ENCODE measurements at places on chromosomes 3 and 15. TPM values are rescaled to one million over a fixed set of nuclear protein-coding genes. Genes with fewer than 3 reads are reported as not detected.

TNFSF10 gene
- 41.0 TPM for total RNA-seq

ETV5 gene
- 39.6 TPM for total RNA-seq

MYH15 gene
- 1.1 TPM for total RNA-seq

ARGFX gene
- total RNA-seq: not detected

TMOD3 gene
- total RNA-seq: 81.6 TPM

TGM4 gene
- not detected for total RNA-seq

ISL2 gene
- total RNA-seq: 0.34 TPM

SFMBT1 gene
- total RNA-seq: 12.8 TPM

GPX1 gene
- 174 TPM for total RNA-seq

CCR9 gene
- not detected for total RNA-seq

TAMM41 gene
- 14.6 TPM for total RNA-seq

XCR1 gene
- not detected for total RNA-seq

ANKRD63 gene
- not detected for total RNA-seq

SPATA12 gene
- total RNA-seq: 0.43 TPM

EPHB1 gene
- 7.3 TPM for total RNA-seq

MELTF gene
- total RNA-seq: 6.1 TPM

CLDN16 gene
- total RNA-seq: 0.30 TPM

FBXW12 gene
- not detected for total RNA-seq

RHO gene
- total RNA-seq: not detected

NANOGP8 gene
- total RNA-seq: not detected

LIPH gene
- total RNA-seq: 29.2 TPM

PSTPIP1 gene
- 18.4 TPM for total RNA-seq

RRP9 gene
- total RNA-seq: 18.5 TPM

LMAN1L gene
- not detected for total RNA-seq

GATA2 gene
- 64.1 TPM for total RNA-seq

CDHR4 gene
- 6.0 TPM for total RNA-seq

SEMA5B gene
- not detected for total RNA-seq

GOLGA8H gene
- 1.00 TPM for total RNA-seq

NEK11 gene
- total RNA-seq: 16.7 TPM

SLC51A gene
- 0.89 TPM for total RNA-seq

CHRFAM7A gene
- total RNA-seq: 5.8 TPM

UBR1 gene
- 24.4 TPM for total RNA-seq

EPHB3 gene
- total RNA-seq: 10.0 TPM

NR1D2 gene
- 50.8 TPM for total RNA-seq

TRIM42 gene
- total RNA-seq: not detected
